Right renal pelvis (tissue), 4 donors: ENCODE measurements at places on chromosomes 11 and 22. TPM values are rescaled to one million over a fixed set of nuclear protein-coding genes. Genes with fewer than 3 reads are reported as not detected.

DNA sequence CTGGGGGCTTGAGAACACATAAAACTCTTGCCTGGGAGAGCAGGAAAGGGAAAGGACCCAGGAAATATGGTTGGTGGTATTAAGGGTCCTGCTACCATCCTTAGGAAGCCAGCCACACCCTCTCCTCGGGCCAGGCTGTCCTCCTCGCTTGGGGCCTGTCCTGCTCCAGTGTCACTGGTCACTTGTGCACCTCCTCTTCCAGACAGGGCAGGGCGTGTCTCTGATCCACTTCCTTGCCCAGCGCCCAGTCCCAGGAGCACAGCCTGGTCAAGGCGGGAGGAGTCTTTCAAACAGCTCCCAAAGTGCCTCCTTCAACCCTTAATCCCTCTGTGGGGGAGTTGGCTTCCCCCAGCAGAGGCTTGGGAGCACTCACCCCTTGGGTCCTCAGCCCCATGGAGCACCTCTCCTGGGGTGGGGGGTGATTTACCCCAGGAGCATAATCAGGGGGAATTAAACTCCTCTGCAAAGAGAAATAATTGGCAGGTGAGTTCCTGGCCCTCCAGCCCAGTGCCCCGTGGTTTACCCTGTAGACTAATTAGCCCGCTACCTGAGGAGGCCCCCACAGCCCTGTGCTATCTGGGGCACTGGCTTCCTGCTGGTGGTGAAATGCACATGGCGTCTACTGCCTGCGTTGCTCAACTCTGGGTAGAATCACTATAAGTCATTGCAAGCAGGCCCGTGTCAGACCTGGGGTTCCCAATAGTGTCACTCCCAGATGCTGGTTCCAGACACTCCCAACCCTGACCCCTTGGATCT lies 8.0 kb downstream of the TMPRSS6 start:
- no peak for DNase-seq

DNA sequence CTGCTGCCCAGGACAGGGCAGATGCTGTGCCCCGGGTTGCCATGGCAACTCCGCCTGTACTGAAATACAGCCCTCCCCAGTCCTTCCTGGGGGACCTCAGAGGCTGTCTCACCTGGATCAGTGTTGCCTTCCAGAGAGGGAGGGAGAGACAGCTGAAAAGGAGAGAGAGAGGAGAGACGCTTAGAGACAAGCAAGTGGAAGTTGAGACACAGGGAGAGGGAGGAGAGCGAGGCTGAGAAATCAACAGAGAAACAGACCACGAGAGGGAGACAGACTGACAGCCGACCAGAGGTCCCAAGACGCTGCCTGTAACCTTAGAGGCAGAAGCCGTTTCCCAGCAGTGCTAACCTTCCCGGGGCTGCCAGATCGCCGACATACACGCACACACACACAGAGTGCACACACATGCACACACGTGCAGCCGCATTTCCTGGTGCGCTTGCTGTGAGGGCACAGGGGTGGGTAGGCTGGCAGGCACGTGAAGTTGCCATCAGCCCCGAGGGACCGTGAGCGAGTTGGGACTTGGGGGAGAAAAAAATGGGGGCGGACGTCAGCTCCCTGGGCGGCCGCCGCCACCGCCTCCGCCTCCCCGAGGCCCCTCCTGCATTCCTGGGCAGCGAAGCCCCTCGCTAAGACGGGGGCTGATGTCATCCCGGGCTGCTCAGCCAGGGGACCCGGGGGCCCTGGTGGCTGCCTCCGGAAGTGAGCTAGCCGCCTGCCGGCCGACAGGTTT lies 88.6 kb upstream of the CRYBB3 start:
- peak; percentile 79 for DNase-seq

Gene CCDC188
- polyA plus RNA-seq = 0.91 TPM

DNA sequence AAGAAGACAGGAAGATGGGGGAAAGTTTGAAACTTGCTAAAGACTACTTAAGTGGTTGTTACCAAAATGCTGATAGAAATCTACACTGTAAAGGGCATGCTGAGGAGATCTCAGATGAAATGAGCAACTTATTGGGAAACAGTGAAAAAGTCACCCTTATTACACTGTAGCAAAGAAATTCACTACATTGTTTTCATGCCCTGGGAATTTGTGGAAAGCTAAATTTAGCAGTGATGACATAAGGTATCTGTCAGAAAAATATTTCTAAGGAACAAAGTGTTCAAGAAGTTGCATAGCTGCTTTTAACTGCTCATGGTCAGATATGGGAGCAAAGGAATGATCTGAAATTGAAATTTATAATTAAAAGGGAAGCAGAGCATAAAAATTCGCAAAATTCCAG lies 702.4 kb upstream of the LRRC4C start:
- no peak for DNase-seq

- no peak for DNase-seq
These were observed 5.0 kb upstream of the LRFN4 start for GRCh38 chr11:66851698-66852465.

DNA sequence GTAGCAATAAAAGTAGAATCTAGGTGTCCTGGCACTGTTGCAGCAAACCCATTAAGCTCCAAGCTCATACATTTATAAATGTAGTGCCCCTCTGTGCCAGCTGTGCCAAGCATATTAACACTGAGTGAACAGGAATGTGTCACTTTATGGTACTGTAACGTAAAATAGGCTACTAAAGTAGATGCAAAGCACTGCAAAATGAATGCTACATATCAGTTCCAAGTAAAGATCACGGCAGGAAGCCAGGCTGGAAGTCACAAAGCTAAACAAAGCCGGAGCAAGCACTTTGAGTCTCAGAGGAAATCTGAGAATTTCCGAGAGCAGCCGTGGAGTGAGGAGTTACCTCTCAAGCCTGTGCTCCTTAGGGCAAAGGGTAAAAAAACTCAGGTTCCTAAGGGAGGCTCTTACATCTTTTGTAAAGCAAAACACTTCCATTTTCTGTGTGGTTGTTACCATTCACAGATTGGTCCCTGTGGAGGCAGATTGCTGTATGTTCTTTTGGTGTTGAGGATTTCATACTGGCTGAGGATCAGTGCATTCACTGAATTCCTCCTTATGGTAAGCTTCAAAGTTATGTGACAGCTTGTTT lies 85.7 kb downstream of the WNT11 start:
- no peak for DNase-seq

GRCh38 chr22:39610766-39611165 lies 40.2 kb downstream of the CACNA1I start:
- DNase-seq = no peak

Gene MPEG1
- polyA plus RNA-seq = 9.3 TPM

DNA sequence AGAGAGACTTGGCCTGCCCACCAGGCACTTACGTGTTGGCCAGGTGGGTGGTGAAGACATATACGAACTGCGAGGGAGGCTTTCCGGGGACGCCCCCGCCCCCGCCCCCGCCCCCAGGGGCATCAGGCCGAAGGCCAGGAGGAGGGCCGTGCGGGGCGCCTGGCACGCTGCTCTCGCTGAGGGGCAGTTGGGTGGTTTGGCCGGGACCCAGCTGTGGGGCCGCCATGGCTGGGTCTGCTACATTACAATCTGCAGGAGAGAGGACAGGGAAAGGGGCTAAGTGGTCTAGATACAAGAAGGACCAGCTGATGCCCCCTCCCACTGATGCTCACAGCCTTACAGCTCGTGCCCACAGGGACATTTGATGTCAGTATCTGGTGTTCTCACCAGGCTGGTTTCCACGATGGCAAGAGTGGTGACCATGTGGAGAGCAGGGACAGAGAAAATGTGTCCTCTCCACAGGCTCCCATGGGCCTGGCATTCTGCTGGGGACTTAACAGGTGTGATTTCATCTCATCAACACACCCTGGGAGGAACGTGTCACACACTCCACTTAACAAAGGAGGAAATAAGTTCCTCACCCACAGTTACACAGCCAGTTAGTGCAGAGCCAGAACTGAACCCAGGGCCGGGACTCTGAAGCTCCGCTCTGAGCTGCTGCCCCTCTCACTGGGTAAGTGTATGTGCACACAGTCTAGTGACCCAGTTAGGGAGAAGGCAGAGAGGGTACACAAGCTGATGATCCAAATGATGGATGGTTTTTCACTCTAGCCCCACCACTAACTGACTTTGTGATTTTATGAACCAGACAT lies 19.7 kb downstream of the CXCR5 start:
- DNase-seq = no peak

- DNase-seq = no peak
These were observed 17.4 kb upstream of the SCUBE1 start for GRCh38 chr22:43360576-43360975.

Gene SLC22A12
- 5.3 TPM for polyA plus RNA-seq

DNA sequence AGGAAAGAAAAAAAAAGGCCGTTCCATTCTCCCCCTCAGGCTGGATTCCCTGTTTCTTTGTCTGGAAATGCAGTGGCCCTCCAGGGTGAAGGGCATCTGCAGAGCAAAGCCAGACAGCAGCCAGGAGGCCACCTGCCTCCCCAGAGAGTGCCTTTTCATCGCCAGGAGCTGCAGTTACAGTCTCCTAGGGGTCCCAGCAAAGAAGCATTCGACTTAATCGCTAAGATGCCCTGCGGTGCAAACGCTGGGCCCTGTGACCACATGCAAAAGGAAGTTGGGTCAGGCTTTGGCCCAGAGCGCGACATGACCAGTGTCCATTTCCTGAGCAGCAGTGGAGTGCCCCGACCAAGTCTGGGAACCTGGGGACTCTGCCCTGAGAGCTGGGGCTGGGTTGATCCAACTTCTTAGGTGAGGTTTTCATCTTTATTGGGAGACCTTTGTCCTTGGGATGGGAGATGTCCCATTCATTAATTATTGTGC lies 304.6 kb downstream of the OPCML start:
- DNase-seq = no peak

DNA sequence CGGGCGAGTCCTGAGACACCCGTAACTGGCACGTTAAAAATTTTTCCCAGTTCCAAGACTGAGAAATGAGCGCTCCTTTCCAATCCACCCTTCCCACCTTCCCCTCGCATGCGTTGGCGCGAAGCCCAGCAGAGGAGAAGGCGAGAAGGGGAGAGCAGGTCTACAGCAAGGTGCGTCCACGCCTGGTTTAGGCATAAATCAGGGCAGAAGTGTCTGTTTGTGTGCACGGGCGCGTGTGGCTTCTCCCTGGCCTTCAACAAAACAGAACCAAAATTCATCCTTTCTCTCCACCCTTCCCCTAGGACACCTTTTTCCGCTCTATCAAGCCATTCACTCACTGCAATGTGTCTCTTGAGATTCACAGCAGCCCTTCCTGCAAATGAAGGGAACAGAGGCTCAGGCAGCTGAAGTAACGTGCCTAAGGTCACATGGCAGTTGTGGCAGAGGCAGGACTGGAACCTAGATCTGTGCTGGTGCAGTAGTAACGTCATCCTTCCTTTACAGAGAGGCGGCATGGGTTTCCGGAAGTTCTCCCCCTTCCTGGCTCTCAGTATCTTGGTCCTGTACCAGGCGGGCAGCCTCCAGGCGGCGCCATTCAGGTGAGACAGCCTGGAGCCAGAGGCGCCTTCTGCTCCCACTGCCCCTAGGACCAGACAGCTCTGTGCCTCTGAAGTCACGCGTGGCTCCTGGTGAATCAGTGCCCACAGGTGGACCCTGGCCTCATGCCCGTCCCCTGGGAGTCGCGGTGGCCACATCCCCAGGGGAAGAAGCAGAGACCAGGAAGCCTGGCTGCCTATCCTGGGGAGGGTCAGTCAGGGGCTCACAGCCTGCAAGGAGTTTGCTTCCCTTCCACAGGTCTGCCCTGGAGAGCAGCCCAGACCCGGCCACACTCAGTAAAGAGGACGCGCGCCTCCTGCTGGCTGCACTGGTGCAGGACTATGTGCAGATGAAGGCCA lies 1.1 kb downstream of the CALCB start:
- DNase-seq = peak; percentile 61

- DNase-seq = no peak
These were observed 56.3 kb upstream of the SOX6 start for GRCh38 chr11:16412525-16413172.

- DNase-seq = no peak
These were observed 24.4 kb upstream of the CYP2R1 start for GRCh38 chr11:14916403-14916802.
